Renal pelvis (tissue), 12 donors: ENCODE measurements at places on chromosomes 1 and 21.

DNA sequence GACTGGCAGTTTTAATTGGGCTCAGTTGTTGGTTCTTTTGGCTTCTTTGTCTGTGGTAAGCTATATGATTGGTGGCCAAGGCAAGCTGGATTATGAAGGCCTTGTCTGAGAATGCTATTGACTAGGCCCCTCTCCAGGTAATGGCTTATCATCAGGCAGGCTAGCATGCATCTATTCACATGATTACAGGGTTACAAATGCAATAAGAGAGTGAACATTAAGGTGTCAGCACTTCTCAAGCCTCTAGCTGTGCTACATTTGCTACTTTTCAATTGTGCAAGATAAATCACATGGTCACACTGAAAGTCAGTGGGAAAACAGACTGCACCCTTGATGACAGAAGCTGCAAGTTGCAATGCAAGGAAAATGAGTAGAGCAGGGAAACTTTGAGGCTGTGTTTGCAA, 550.9 kb upstream of the TMPRSS15 start:
- no peak for DNase-seq

- DNase-seq = no peak
Measured at GRCh38 chr1:46408356-46409062, 14.4 kb downstream of the FAAH start.

- DNase-seq = no peak
Measured at GRCh38 chr1:231986631-231987336, 360.2 kb downstream of the DISC1 start.

DNA sequence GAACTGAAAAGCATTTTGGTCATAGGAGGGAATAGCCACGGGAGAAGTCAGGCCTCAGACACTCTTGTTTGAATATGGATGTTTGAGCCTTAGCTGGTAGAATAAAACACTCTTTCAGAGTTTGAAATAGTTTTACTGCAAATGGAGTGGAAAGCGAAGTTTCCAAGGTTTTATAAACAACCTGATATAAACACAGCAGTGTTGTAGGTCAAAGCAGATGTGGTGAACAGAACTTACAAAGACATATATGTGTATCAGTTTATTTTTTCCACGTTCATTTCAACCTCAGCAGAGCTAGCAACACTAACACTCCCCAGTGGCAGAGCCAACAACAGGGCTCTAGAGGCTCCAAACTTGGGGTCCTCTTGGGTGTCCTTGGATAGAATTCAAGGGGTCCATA, 89.9 kb downstream of the WLS start:
- no peak for DNase-seq

DNA sequence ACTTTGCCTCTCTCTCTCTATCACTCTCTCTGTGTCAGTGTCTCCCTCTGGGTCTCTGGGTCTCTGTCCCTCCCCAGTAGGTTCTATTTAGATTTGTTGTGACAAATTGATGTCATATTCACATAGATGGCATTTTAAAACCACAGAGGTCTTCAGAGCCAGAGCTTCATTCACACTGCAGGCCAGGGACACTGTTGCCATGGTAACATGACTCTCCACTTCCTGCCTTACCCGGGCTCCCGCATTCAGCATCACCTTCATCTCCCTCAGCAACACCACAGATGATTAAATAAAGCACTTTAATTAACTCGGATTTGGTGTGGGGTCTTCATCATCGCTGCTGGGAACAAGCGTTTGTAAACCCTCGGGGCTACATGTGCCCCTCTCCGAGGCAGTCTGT, 132.6 kb downstream of the ETS2 start:
- DNase-seq = no peak

DNA sequence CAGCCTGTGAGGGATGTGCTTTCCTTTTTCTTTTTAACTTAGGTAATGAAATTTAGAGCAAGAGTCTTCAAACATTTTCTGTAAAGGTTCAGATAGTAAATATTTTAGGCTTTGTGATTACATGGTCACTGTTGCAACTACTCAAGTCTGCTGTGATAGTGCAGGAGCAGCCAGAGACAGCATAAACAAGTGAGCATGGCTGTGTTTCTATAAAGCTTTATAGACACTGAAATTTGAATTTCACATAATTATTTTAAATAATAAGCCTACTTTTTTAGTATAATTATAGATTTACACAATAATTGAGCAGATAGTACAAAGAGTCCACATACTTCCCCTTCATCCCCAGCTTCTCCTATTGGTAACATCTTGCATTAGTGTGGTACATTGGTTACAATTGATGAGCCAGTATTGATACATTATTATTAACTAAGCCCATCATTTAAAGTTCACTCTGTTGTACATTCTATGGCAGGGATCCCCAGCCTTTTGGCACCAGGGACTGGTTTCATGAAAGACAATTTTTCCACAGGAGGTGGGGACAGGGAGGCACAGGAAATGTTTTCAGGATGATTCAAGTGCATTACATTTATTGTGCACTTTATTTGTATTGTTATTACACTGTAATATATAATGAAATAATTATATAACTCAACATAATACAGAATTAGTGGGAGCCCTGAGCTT, 3.0 kb downstream of the ATF6 start:
- DNase-seq = no peak

DNA sequence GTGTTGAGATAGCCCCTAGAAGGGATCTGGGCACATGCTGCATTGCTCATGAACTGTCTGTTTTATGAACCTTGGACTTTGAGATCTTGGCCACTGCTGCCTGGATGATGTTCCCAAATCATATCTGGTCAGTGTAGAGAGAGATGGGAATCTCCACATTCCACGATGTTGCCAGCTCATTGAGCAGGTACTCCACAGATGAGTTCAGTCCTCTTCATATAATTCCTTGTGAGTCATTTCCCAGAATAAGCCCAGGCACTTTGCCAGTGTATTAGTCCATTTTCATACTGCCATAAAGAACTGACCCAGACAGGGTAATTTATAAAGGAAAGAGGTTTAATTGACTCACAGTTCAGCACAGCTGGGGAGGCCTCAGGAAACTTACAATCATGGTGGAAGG, 254.0 kb upstream of the RUNX1 start:
- DNase-seq = no peak

DNA sequence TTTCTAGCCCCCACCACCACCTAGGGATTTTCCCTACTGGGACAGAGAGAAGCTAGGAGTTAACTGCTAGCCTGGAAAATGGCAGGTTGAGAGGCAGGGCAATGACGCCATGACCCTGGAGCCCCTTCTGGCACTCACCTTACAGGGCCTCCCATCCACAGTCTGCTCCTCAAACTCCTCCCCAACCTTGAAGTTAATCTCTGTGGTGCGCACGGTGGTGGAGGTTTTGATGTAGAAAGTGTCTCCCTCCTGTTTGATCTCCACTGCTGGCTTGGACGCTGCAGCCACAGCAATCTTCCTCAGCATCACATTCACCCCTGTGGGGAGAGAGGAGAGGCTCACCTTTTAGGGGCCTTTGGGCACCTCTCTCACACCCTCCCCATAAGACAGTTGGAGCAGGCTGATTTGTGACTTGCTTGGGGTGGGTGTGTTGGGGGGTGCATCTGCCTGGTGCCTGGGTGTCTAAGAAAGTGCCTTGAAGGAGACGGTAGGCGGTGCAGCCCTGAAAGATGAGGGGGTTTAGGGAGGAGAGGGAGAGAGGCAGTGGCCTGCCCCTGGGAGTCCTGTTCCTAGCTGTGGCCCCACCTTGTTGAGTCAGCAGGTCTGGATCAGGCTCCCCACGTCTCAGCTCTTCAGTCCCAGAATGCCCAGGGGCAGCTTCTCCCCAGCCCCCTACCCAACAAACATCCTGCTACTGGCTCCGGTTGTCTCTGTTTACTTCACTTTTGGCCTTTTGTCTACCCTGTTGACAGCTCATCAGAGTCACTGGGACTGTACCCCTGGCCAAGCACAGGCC, 4.4 kb downstream of the CRABP2 start:
- DNase-seq = no peak

- no peak for DNase-seq
Measured at GRCh38 chr1:217891966-217892365, 260.8 kb downstream of the SPATA17 start.
